ENCODE measurements at places on chromosomes 3 and 15. TPM values are rescaled to one million over a fixed set of nuclear protein-coding genes. Genes with fewer than 3 reads are reported as not detected.
A peak's percentile ranks its signal among the peaks of the same experiment; 100 is the strongest.

The PLSCR4 gene
- 0.24 TPM for total RNA-seq

The PGBD4 gene
- 2.2 TPM for total RNA-seq

The CCR2 gene
- total RNA-seq, result 0.41 TPM

The GPR87 gene
- total RNA-seq, result 2.7 TPM

The OR4M2 gene
- not detected for total RNA-seq

The SOX2 gene
- 0.08 TPM for total RNA-seq

The TMEM108 gene
- not detected for total RNA-seq

The WDR72 gene
- total RNA-seq, result not detected

The ACKR2 gene
- total RNA-seq, result 0.56 TPM

- no peak for DNase-seq
Measured at GRCh38 chr3:119643528-119643927, 16.9 kb downstream of the POPDC2 start.

DNA sequence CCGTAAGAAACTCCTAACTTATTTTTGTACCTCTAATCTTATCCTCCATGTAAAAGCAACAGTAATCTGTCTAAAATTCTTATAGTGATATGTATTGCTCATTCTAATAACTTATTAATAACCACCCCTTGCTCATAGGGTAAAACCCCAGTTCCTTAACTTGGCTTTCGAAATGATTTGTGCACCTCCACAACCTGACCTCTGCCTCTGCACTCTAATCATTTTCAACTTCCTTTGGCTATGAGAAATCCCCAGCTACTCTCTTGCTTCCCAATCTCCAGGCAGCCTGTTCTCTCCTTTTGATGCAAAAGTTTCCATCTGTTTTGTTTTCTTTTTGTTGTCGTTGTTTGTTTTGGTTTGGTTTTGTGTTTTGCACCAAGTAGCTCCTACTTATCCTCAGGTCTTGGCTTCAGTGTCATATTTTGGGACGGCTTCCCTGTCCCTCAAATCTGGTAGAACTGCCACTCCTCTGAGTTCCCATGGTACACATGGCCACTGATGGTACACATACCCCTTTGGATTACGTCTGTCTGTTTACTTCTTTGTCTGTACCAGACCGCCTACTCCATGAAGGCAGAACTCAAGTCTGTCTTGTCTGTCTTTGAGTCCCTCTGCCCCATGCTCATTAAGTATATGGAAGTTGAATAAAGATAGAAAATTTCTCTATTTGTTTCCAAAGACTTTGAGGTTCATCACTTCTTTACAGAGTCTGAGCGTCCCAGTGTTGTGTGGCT, 105.6 kb upstream of the TGFBR2 start:
- no peak for DNase-seq

- no peak for DNase-seq
Measured at GRCh38 chr3:12797124-12797891, 828 bp downstream of the CAND2 start.

GRCh38 chr15:48507416-48508065, 138.0 kb downstream of the FBN1 start:
- no peak for DNase-seq

GRCh38 chr3:50316657-50317242, 5.8 kb downstream of the HYAL2 start:
- peak; percentile 70 for DNase-seq

DNA sequence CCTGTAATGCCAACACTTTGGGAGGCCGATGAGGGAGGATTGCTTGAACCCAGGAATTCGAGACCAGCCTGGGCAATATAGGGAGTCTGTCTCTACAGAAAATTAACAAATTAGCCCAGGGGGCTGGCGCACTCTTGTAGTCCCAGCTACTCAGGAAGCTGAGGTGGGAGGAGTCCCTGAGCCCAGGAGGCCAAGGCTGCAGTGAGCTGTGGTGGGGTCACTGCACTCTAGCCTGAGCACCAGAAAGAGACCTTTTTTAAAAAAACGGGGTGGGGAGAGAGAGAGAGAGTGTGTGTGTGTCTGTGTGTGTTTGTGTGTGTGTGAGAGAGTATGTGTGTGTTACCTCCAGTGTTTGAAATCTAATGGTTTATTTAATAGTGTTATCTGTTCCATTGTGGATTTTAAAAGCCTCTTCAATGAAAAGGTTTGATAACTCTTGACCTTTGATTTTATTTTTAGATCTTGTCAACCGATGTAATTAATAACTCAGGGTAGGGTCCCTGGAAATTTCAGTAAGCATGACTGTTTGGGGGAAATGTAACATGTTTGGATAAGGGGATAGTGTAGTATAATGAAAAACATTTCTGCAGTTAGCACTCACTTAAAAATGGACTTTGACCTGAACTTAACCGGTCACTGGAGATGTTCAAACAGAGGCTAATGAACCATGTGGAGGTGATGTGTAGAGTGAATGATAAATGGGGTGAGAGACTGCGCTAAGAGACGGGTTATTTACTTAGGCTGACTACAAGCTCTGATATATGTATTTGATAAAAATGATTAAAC, 29.7 kb downstream of the LRCH3 start:
- no peak for DNase-seq

- DNase-seq, result no peak
Measured at GRCh38 chr3:134600206-134600605, 50.6 kb downstream of the KY start.

- no peak for DNase-seq
Measured at GRCh38 chr3:10160346-10160745, 4.4 kb upstream of the IRAK2 start.

DNA sequence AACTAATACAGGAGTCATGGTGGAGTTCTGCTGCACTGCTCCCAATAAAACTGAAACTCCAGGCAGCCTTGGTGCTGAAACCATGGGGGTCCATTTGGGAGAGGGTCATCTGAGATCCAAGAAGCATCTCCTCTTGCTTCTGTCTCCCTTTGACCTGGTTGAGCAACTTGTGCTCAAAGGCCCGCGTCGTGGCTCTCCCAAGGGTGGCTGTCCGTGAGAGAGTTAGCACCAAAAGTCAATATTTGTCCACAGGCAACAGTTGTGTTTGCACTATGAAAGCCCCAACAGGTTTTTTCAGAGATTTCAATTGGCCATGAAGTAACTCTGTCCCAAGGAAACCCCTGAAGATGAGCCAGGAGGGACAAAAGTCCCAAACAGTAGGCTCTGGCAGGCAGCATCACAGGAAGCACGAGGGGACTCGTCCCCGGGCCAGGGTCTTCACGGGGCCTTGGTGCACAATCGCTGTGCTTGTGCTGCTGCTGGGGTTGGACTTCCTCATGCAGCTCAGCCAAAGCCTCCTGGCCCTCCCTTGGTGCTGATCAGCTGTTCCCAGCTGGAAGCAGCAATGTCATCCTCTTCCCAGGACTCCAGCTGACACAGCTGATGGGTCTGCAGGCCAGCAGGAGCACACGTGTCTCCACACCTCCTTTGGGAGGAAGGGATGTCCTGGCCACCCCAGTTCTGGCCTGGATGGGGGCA, 39.4 kb upstream of the WNT5A start:
- DNase-seq, result no peak

- no peak for DNase-seq
Measured at GRCh38 chr3:45612918-45613602, 18.5 kb downstream of the LIMD1 start.

DNA sequence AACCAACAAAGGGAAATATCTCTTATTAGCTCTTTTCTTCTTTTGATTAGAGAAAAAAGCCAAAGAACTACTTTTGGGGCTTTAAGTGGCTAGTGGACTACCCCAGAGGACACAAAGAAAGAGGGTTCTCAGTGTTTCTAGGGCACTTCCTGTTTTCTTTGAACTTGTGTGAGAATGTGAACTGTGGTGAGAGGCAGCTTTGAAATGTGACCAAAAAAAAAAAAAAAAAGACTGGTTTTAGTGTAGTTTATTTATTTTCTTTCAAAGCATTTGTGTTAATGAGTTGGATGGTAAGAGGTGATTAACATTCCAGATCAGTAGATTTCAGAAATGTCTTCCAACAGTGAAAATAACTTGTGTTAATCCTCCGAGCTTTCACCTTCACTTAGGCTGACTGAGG, 32.4 kb downstream of the SELENOT start:
- DNase-seq, result no peak

DNA sequence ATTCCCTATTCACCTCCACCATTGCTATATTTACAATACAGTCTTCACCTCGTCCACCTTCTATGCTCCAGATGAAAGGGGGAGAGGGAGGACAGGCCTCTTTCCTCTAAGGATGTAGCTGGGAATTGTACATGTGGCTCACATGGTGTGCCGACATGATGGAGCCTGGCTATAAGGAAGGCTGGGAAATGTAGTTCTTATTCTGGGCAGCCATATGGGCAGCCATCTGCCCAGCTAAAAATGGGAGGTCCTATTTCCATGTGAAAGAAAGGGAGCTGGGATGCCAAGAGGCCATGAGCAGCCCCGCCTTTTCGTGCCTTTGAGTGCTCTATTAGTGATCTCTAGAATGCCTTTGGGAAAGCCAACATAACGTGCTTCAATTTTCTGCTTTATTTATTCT, 27.1 kb upstream of the MGLL start:
- DNase-seq, result no peak

GRCh38 chr3:47380026-47380600, 708 bp upstream of the PTPN23 start:
- DNase-seq, result no peak

DNA sequence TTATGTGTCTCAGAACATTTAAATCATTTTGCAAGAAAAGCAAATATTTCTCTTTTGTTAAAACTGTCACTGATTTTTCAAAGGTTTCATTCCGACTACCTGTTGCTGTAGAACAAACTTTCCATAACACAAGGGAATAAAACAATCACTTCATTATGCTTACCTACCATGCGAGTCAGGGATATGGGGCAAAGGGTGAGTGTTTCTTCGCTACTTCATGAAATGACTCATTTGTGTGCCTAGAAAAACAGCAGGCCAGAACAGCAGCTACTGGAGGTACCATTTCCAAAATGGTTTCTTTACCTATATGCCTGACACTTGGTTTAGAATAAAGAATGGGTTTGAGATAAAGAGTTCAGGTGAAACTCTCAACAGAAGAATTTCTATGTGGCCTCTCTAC, 712.5 kb downstream of the PLOD2 start:
- no peak for DNase-seq

- DNase-seq, result no peak
Measured at GRCh38 chr3:71399478-71399877, 184.1 kb downstream of the FOXP1 start.

- DNase-seq, result no peak
Measured at GRCh38 chr15:31358957-31359701, 32.5 kb downstream of the KLF13 start.

GRCh38 chr15:81182756-81183438, 13.8 kb upstream of the IL16 start:
- no peak for DNase-seq

- DNase-seq, result no peak
Measured at GRCh38 chr3:159170436-159171003, 368.7 kb downstream of the MFSD1 start.

DNA sequence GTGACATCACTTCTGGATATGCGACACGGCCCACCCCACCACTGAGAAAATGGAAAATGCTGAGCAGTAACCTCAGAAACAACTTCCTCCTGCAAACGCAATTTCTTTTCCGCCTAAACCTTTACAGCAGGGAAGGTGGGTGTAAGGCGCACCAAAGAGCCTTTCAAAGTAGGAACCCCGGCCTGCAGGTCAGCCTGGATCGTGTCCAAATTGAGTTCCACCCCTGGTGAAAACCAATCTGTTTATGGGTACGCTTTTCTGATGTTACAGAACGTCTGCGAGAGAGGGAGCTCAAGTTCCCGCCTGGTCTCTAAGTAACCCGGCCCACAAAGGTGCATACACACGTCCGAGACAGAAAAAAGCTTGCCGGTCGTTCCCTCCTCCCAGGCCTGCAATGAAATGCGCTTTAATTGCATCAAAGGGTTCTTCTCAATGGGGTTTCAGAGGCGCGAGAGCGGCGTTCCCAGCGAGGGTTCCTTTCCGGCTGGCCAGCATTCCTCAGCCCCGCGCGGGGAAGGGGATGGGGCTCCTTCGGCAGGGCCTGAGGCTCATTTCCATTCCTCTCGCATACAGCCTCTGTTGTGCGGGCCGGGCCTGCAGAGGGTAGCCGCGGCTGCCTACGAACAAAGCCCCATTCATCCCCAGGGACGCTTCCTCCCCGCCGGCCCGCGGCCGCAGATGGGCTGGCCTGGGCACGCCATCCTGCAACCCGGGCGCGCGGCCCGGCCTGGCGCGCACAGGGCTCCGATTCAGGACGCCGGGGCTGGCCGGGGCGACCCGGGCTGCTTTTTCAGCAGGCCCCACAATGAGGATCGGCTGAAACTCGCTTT, 138.1 kb downstream of the TMCO5A start:
- DNase-seq, result no peak

DNA sequence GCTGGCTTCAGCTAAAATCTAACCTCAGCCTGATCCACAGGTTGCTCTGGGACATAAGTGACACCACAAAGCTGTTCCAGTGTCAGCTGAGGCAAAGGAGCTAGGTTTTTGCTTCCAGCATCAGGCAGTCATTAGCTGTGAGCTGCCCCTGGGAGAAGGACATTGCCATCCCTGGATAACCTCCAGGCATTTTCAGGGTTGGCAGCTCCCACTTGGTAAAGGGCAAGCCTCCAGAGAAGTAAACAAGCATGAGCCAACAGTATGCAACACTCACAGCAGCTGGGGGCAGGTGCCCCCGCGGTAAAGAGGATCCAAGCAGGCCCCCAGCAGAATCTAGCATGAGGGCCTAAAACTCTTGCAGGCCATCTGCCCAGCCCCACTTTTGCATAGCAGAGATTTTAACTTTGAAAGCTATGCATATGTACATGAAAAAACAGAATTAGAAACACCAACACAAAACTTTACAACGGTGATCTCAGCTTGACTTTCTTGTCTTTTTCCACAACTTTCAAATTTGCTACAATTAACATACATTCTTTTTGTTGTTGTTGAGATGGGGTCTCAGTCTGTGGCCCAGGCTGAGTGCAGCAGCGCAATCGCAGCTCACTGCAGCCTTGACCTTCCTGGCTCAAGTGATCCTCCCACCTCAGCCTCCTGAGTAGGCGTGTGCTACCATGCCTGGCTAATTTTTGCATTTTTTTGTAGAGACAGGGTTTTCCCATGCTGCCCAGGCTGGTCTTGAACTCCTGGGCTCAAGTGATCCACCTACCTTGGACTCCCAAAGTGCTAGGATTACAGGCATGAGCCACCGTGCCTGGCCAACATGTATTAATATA, 83.8 kb upstream of the TPM1 start:
- no peak for DNase-seq

DNA sequence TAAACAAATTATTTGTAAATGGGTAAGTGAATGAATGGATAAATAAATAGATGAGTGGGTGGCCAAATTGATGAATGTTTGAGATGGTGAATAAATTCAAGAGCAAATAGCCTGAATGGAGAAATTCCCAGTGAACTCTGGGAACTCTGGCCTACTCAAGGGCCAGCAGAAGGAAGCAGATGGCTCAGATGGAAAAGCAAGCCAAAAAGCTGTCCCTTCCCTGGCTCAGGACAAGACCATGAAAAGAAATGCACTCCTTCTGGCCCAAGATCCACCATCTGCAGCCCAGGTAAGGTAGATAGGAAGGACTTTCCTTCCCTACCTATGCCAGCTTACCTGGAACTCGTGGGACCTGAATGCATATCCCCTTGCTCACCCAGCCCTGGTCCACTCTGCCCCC, 37.6 kb upstream of the CLDN18 start:
- no peak for DNase-seq

- no peak for DNase-seq
Measured at GRCh38 chr3:25468866-25469319, 40.8 kb downstream of the RARB start.

- DNase-seq, result no peak
Measured at GRCh38 chr3:160678292-160678842, 1.4 kb downstream of the ARL14 start.

- no peak for DNase-seq
Measured at GRCh38 chr15:52796753-52797520, 6.8 kb upstream of the ONECUT1 start.
